ENCODE measurements at places on chromosomes 7 and 10.
A peak's percentile ranks its signal among the peaks of the same experiment; 100 is the strongest.

- DNase-seq, result no peak
Observed at GRCh38 chr7:13633857-13634256, 355.6 kb downstream of the ETV1 start.

DNA sequence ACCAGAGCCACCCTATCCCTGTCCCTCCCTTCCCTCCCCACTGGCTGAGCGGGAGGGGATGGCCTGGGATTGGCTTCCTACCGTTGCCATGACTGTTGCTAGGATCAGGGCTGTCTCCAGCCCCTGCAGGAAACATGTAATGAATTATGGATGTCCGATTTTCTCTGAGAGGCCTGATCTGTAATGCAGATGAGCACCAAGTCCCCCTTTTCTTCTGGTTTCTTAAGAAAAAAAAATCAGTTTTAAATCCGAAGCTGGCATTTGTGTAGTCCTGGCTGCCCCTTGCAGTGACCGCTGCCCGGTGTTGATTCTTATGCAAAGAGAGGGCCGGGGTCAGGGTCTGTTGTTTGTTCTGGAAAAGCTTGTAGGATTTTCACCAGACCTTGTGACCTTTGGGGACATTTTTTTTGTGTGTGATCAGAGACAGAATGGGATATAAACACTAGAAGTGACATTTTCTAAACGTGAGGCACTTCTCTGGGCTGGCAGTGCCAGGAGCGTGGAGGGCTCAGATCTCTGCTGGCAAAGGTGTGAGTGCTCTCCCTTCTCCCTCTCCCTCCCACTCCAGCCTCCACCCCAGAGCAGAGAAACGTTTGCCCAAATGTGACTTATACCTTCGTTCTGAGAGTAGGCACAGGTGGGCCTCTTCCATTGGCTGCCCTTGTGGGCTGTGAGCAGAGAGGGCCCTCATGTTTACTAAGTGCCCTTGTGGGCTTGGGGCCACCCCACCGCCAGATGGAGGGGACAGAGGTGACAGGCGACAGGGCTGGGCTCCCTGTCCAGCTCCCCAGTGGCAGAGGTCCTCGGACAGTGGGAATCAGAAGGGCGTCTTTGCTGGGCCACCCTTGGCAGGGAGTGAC, 127.5 kb downstream of the DNAJB6 start:
- DNase-seq, result no peak

- DNase-seq, result no peak
Observed at GRCh38 chr7:90621125-90621746, 25.1 kb downstream of the CDK14 start.

DNA sequence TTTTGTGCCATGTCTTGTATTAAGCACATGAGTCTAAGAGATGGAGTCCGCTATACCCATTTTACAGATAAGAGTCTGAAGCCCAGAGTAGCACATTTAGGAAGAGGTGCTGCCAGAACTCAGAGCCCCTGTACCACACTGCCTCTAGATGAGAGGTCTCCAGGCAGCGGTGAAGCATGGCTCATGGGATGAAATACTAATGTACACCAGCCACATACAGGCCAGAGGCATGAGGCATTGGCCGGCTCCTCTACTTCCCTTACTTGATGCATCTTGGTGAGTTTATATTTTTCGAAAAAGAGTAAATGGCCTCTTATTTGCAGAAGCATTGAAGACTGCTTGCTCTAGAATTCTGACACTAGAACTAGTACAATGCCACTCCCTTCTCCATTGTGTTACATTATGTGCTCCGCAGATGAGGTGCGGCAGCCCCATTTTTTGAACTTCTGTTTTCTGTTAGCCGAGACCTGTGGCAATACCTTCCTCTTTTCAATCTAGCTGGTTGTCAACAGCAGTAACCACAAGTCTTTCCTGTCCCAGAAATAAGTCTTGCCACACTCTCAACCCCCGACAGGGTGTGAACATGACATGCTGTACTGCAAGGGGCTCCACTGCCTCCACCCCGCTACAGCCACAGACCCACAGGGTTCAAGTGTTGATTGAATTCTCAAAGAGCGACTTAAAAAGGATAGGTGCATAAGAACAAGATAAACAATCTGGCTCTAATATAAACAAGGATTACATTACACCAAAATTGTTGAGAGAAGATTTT, 145.3 kb downstream of the CELF2 start:
- DNase-seq, result peak; percentile 55

DNA sequence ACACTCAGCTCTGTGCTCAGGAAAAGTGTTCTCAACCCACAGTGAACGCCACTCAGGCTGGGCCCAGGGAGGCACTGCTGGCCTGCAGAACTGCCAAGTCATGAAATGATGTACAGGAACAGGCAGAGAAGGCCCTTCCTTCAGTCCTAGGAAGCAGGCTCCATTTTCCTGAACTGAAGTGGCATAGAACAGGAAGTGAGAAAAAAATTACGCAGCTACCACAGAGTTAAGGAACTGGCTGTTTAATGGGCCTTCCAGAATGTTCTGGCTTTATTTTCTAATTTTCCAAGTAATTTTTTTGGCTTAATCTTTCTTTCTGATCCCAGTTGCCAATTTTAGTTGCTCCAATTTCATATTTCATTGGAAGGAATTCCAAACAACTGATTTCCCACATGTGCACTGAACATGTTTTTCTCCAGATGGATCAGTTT, 39.3 kb downstream of the LRRC18 start:
- no peak for DNase-seq

- no peak for DNase-seq
Observed at GRCh38 chr7:14950013-14950412, 47.5 kb upstream of the DGKB start.

GRCh38 chr10:10330418-10330817, 687.3 kb upstream of the CELF2 start:
- no peak for DNase-seq

Data from stimulated activated CD8-positive, alpha-beta memory T cell treated with anti-CD3 and anti-CD28 coated beads, Interleukin-15, amount 100 ng/mL, for 4 hours (primary cell).